Thyroid gland (tissue), 4 donors: ENCODE measurements at places on chromosomes 1 and 21. TPM values are rescaled to one million over a fixed set of nuclear protein-coding genes. Genes with fewer than 3 reads are reported as not detected.

GRCh38 chr1:53891678-53892077, 2.1 kb upstream of the YIPF1 start:
- no peak overlapping the region for H3K27ac ChIP-seq
- DNase-seq: no peak
- H3K27me3 ChIP-seq: no peaks in the 10 kb centered on the region
- H3K36me3 ChIP-seq: peaks cover 6% of the 10 kb centered on the region
- no peak overlapping the region for H3K4me3 ChIP-seq
- H3K4me1 ChIP-seq: peaks cover 27% of the 10 kb centered on the region

GRCh38 chr21:16587141-16587581, 857.4 kb downstream of the USP25 start:
- no peaks in the 10 kb centered on the region for H3K27me3 ChIP-seq
- H3K4me3 ChIP-seq: no peak overlapping the region
- no peaks in the 10 kb centered on the region for H3K36me3 ChIP-seq
- peak; percentile 27 for DNase-seq

GRCh38 chr1:187985897-187986654, 1157.3 kb downstream of the PLA2G4A start:
- DNase-seq: no peak
- no peak overlapping the region for H3K4me3 ChIP-seq
- H3K27me3 ChIP-seq: no peaks in the 10 kb centered on the region
- no peak overlapping the region for H3K27ac ChIP-seq
- no peaks in the 10 kb centered on the region for H3K4me1 ChIP-seq

DNA sequence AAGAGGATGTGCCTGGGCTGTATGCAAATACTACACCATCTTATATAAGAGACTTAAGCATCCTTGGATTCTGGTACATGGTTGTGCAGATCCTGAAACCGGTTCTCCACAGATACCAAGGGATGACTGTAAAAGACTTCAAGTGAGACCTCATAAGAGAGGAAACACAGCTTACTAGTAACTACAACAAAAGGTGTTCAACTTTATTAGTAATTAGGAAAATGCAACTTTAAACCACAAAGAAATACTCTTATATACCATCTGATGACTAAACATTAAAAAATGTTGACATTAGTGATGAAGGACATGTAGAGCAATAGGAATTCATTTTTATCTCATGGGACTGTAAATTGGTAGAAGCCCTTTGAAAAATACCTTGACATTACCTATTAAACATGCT, 102.7 kb downstream of the RASAL2 start:
- H3K36me3 ChIP-seq: no peaks in the 10 kb centered on the region
- H3K27me3 ChIP-seq: no peaks in the 10 kb centered on the region
- no peak overlapping the region for H3K4me3 ChIP-seq
- H3K4me1 ChIP-seq: no peaks in the 10 kb centered on the region

GRCh38 chr1:180854456-180854855, 58.2 kb upstream of the KIAA1614 start:
- no peak overlapping the region for H3K27ac ChIP-seq
- no peak overlapping the region for H3K4me3 ChIP-seq
- no peaks in the 10 kb centered on the region for H3K27me3 ChIP-seq

GRCh38 chr1:200262326-200262965, 147.4 kb downstream of the ZNF281 start:
- H3K4me1 ChIP-seq: no peaks in the 10 kb centered on the region
- H3K36me3 ChIP-seq: no peaks in the 10 kb centered on the region
- no peaks in the 10 kb centered on the region for H3K27me3 ChIP-seq
- H3K27ac ChIP-seq: no peak overlapping the region
- no peak for DNase-seq

Gene CASQ1
- not detected for total RNA-seq

GRCh38 chr1:102858695-102859094, 249.6 kb downstream of the COL11A1 start:
- no peaks in the 10 kb centered on the region for H3K4me1 ChIP-seq
- H3K27me3 ChIP-seq: no peaks in the 10 kb centered on the region
- no peak for DNase-seq
- H3K27ac ChIP-seq: no peak overlapping the region
